CD4-positive, alpha-beta T cell treated with Interleukin-2 at 100 ng/mL for 4 hours (primary cell): ENCODE measurements at places on chromosomes 6 and 20.

DNA sequence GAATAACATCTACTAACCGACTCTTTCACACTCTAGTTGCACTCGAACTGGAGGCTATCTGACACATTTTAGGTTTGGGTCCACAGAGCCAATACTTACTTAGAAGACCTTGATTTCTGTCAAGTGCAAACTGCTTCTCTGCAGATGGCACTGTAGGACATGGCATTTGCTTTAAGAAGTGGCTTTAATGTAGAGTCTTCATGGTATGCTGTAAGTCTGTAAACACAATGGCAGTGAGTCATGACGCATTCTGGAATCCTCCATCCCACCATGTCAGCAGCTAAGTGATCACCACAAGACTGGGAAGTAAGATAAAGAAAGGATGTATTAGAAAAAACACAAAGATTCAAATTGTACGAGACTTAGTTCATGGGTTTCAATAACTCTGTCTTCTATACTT, 377.0 kb upstream of the NOX3 start:
- DNase-seq: no peak

DNA sequence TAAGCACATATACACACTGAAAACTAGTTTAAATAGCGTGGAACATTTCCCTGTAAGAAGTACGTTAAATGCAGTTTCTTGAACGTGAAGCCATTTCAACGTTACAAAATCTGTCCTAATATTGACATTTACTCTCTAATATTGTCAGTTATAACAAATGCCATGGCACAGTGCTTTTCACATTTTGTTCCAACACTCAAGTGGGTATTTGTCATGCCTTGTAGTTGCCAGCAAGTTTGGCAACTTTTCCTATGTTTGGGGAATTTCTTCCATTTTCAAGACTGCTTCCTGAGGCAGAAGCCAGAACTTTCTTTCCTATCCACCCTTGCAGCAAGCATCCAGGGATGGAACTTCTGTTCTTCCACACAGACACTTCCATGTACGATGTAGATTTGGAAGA, 63.0 kb downstream of the STX11 start:
- DNase-seq: no peak

GRCh38 chr6:150403458-150404246, 34.8 kb downstream of the IYD start:
- no peak for DNase-seq

DNA sequence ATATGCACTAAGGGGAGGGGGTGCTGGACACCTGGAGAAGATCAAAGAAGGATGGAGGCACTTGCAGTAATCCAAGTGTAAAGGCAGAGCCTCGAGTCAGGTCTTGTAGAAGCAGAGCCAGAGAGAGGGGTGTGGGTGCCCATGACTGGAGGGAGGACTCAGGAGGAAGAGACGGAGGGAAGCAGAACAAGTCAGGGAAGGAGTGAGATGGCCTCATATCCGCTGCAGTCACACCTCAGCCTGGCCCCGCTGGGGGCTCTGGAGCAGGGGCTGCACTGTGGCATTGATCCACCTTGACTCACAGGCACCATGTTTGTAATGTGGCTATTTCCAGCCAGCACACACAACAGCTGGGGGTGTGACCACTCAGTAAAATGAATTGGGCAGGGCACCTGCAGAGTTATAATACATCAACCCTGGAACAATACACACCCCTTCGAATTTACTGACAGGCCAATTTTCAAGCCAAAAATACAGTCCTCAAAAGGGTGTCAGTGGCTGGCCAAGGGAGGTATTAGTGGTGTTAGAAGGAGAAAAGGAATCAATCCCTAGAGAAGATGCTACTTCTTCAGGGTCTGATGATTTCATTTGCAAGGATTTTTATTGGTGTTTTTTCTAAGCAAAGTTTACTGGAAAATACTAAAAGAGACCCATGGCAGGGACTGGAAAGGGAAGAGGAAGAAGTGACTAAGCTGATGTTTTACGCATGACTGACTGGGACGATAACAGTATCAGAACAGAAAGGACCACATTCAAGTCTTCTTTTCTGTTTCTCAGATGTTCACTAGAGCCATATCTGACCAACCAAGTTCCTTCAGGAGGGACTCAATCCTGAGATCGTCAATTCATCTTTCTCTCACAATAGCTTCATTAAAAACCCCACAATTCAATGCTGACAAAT, 18.9 kb upstream of the NXT1 start:
- no peak for DNase-seq

DNA sequence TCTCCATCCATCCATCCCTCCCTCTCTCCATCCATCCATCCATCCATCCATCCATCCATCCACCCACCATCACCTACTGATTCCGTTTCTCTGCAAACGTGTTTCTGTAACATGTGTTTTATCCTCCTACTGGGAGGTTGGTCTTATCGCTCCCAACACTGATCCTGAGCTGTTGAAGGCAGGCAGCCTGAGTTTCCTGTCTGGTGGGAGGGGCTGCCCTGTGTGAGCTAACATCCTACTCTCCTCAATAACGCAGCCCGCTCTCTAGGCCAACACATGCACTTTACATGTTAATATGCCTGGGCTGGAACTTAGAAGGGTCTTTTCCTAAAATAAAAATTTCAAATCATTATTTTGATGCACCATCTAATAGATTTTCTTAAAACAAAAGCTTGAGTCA, 126.5 kb downstream of the WDR27 start:
- no peak for DNase-seq

- DNase-seq: no peak
Measured at GRCh38 chr20:38202982-38203293, 37.9 kb upstream of the TGM2 start.

- no peak for DNase-seq
Measured at GRCh38 chr6:146871611-146872425, 273.0 kb downstream of the ADGB start.

DNA sequence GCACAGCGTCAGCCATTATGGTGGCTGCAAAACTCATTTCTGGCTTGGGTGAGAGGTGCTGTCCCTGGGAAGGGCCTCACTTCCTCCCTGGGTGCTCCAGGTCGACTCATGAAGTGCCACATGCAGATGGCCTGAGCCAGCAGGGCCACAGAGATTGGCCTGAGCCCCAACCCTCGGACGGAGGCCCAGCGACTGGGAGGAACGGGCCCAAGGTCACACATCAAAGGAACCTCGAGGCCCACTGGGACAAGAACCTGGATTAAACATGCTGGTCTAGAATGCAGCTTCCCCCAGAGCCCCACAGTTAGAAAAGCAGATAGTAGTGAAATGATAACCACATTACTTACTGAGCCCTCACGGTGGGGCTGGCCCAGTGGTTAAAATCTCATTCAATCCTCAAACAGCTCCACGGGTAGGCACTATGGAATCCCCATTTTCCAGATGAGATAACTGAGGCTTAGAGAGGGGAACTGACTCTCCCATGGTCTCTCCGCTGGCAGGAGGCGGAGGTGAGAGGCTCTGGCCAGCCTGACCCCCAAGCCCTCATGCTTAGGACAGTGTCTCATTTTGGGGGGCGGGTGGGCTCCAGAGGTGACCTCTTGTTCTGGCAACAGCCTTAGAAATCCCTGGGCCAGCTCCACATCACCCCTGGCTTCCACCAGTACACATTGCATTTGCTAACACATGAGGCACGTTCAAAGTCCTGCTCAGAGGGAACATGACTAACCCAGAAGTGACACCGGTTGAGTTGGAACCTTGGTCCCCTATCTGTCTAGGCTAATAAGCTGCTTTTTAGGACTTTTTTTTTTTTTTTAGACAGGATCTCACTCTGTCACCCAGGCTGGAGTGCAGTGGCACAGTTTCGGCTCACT, 53.0 kb downstream of the SRC start:
- DNase-seq: no peak

DNA sequence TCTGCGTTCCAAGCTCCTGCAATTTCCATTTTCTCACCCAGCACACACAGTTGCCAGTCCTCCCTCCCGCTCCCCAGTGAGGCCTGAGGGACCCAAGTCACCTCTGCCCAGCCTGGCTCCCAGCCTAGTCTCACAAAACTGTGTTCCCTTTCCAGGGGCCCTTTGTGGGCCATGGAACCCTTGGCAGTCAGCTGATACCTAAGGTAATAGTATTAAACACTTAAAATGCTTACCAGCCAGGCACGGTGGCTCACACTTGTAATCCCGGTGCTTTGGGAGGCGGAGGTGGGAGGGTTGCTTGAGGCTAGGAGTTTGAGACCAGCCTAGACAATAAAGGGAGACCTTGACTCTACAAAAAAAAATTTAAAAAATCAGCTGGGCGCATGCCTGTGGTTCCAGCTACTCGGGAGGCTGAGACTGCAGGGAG, 3.2 kb upstream of the RBM38 start:
- DNase-seq: no peak

- no peak for DNase-seq
Measured at GRCh38 chr6:9463311-9463710, 951.6 kb downstream of the TFAP2A start.
